ENCODE measurements at places on chromosomes 7 and 10.

DNA sequence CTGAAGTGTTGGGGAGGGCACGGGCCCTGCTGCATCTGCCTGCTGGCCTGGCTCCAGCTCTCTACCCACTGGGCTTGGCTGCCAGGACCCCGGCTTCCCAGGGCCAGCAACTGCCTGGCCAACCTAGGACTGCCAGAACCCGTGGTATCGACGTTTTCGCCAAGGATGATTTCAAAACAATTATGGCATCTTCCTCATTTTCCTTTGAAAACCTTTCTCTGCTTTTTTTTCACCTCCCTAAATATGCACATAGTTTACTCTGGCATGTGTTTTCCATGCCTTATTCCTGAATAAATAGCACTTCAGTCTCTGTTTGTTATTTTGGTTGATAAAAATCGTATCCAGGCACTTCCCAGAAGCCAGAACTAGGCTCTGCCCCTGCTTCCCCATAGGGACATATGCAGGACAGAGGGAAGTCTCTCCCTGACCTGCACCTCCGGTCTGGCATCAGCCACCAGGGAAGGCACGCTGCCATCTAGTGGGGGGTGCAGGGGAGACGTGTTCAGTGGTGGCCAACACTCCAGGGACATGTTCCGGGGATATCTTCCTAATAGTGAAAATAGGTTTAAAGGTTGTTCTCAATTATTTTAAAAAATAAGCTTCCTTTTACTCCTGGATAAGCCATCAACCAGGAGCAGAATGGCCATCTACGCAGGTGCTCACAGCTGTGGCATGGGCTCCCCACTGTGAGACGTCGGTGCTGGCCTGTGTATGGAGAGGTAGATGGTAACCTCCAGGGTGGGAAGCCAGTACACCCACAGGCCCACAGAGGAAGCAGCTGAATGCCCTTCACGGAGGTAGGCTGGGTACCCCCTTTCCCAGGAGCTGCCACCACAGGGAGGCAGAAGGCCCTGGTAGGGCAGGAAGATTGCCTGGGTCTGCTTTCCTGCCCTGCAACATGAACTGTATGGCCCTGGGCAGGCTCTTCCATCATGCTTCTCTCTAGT is 30.7 kb upstream of the ANTXRL start:
- no peak for DNase-seq

GRCh38 chr7:51949726-51950644 is 633.4 kb upstream of the COBL start:
- DNase-seq, result no peak

DNA sequence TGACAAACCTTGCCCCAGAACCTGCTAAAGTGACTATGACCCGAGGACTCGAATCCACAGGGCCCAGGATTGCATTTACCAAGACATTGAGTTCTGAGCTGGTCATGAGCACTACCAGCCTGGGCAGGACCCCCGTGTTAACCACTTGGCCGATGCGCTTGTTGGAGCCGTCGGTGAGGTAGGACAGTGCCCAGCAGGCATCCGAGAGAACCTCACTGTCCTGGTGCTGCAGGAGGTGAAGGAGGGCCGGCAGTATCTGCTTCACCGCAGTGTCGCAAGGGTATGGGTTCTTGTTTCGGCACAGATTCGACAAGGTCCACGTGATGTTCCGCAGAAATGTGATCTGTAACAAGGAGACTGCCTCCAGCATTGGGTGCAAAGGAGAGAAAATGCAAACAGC is 19.7 kb downstream of the KPNA7 start:
- no peak for DNase-seq

DNA sequence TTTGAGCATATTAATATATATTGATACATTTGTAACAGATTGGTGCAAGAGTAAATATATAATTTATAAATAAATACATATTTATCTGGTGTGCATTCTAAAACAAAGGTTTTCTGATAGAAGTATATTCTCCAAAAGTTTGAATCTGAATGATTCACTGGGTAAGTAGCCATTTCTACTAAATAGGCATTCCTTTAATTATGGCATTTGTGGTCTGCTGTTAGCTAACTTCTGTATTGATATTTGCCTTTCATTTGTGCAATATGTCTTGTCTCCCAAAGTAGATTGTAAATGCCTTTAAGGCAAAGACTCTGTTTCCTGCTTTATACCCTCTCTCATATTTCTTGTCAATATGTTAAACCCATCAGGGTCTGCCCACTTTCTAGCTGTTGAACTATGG is 11.1 kb upstream of the ARID5B start:
- no peak for DNase-seq

GRCh38 chr10:103882285-103883007 is 27.1 kb upstream of the SH3PXD2A start:
- no peak for DNase-seq

GRCh38 chr10:31745612-31746376 is 182.8 kb downstream of the ARHGAP12 start:
- DNase-seq, result no peak

- no peak for DNase-seq
These were observed 1257.9 kb downstream of the NXPH1 start for GRCh38 chr7:9691286-9691685.

DNA sequence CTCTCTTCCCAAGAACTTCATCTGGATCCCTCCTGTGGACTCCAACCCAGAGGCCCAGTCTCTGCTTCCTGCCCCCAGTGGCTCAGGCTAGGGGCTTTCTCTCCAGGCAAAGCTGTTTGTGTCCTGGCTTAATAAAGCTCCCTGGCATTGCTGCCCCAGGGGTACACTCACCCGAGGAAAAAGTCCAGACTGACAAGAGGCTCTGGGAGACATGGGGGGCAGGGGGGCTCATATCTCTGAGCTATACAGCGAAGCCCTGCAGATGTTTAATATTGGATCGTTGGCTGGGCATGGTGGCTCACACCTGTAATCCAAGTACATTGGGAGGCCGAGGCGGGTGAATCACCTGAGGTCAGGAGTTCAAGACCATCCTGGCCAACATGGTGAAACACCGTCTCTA is 10.7 kb upstream of the COMTD1 start:
- no peak for DNase-seq

- no peak for DNase-seq
These were observed 241.6 kb downstream of the SNX10 start for GRCh38 chr7:26533217-26533616.

DNA sequence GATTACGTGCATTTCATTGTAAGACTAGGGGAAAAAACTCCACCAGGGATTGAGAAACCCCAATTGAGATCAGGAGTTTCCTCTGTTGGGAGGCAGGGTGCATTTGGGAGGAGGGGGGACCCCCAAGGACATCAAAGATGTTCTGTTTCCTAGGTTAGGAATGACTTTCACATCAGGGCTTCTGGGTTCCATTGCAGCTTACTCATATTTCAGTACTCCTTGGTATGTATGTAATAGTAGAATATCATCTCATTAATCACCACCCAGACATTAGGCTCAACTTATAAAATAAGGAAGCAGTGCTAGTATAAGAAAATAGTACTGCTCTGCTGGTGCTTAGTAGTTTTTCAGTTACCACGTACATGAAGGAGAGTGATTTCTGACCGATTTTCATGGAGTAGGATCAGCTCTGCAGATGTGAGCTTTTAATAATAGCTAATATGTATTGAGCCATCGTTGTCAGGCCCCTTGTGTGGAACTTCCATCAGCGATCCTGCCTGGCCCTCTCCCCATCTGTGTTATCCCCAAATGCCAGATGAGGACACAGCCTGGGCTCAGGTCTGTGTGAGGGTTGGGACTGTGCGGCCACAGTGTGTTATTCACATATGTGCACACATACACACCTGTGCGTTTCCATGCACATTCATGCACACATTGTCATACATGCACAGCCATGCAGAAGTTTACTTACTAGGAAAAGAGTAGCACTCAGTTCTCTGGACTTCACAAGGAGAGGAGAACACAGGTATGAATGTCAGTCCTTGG is 23.5 kb downstream of the UPP1 start:
- DNase-seq, result no peak

GRCh38 chr10:18113881-18114280 is 26.3 kb upstream of the CACNB2 start:
- no peak for DNase-seq

- no peak for DNase-seq
These were observed 69.3 kb downstream of the ADRA2A start for GRCh38 chr10:111146025-111146640.

DNA sequence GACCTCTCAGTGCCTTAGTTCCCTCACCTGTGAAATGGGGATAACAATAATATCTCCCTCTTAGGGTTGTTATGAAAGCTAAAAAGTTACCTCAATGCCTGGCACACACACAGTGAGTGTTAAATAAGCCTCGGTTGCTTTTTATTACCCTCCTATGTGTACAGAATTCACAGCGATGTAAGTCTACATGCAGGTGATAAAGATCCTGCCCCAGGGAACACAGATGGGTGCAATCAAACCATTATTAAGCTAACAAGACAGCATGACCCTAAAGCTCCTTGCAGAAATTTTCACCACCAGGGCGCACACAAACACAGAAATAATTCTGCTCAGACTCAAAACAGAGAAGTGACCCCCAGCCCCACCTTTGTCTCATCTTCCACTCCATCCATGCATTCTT is 261.9 kb downstream of the SNX10 start:
- DNase-seq, result no peak

- no peak for DNase-seq
These were observed 138.9 kb downstream of the GRK5 start for GRCh38 chr10:119346095-119346832.

- no peak for DNase-seq
These were observed 135.2 kb downstream of the CUX1 start for GRCh38 chr7:101952355-101953247.

DNA sequence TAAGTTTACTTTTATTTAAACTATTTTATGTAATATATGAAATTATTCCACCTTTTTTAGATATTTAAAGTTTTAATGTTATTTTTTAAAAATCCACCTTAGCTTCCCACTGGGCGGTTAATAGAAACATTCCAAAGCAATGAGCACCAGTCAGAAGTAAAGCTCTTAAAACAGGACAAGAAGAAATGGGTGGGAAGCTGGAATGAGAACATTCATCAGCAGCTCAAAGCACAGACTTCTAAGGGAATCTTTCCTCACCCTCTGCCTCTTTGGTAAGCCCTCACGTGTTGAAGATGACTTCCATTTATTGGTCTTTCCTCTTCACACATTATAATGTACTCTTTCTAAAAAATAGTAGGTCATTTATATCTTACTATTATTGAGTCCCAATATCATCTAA is 3.1 kb downstream of the AGMO start:
- DNase-seq, result no peak

GRCh38 chr10:110172155-110172554 is 35.2 kb upstream of the MXI1 start:
- DNase-seq, result no peak

DNA sequence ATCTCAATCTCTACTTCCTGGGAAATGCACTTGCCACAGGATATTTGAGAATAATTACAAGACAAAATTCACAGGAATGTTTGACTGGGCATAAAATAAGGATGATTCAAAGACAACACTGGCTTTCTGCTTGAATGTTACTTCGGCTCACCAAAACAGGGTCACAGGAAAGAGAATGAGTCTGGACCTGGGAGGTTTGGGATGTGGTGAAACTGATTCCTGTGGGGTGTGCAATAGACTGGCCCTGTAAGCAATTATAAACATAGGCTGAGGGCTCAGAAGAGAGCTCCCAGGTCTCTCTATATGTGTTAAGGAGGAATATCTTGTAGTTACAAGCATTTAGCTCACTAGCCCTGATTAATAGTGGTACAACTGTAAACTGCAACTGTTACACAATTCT is 613.9 kb upstream of the CELF2 start:
- no peak for DNase-seq

GRCh38 chr7:19762631-19763030 is 10.8 kb downstream of the TMEM196 start:
- no peak for DNase-seq

DNA sequence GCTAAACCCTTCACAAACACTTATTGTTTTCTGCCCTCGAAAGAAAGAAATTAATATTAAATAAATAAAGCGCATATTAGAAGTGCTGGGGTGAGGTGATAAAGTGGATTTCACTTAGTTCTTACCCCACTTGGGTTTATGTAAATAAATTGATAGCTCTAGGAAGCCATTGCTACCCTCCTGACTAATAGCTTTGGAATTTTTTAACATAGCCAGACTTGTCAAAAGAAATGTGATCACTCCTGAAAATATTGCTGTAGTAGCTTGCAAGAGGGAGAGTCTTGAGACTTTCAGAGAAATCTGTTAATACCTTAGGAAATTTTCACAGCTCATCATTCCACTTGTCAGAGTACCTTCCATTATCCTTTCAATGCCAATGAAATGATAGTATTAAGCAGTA is 7.6 kb downstream of the ARL5B start:
- DNase-seq, result no peak

DNA sequence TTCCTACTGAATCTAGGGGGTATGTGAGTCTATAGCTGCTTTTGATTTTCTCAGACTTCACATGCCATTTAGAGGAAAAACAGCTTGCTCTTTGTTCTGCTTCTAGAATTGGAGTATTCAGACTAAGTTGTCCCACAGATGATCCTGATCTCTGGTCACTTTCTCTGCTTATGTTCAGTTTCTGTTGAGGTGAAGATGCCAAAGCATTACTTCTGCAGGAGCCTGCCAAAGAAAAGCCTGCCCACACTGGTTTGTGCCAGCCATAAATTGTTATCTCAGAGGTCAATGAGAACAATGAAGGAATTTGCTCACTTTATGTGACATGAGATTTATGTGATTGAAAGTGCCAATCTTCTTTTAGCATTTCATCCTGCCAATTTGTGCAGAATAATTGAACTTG is 163.6 kb downstream of the CDK14 start:
- DNase-seq, result no peak

DNA sequence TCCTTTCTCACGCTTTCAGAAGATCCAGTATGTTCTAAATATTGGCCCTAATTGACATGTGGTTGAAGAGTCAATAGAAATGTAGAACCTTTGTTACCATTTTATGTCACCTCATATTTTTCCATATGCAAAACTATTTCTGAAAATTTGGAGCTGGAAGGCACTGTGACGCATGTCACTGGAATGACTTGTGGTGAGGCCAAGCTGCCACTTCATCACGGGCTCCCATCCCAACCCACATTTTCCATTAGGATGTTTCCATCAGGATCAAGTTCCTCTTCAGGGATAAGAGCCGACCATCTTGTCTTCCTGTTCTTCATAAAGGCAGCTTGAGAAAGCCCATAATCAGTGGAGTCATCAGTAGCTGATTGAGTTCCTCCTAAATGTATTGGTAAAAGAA is 1241.7 kb downstream of the GATA3 start:
- DNase-seq, result no peak

DNA sequence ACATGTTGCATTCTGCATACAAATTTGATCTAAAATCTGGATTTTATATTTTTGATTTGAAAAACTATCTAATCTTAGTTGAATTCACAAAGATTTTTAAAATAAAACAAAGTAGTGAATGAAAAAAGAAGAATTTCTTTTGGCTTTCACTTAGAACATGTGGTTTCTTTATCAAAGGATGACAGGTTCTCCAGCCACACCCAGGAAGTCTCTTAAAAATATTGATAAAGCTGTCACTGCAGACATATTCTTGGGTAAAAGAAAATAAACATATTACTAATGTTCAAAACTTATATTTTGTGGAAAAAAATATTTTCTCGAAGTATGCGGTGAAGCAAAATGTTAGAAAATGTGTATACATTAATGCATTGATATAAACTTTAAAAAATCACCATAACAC is 44.3 kb downstream of the ARL4A start:
- DNase-seq, result no peak
